ENCODE measurements at places on chromosomes 12 and 14. TPM values are rescaled to one million over a fixed set of nuclear protein-coding genes. Genes with fewer than 3 reads are reported as not detected.
A peak's percentile ranks its signal among the peaks of the same experiment; 100 is the strongest.

Gene MYO1H
- total RNA-seq = not detected

GRCh38 chr14:103500148-103500990, 22.3 kb downstream of the CKB start:
- peaks cover 58% of the 10 kb centered on the region for H3K36me3 ChIP-seq
- no peak overlapping the region for H3K27ac ChIP-seq
- H3K4me3 ChIP-seq = no peak overlapping the region
- H3K4me1 ChIP-seq = no peaks in the 10 kb centered on the region
- DNase-seq = peak; percentile 81

- H3K36me3 ChIP-seq = no peaks in the 10 kb centered on the region
- H3K4me1 ChIP-seq = peaks cover 3% of the 10 kb centered on the region
- DNase-seq = no peak
- H3K27me3 ChIP-seq = no peaks in the 10 kb centered on the region
Measured at GRCh38 chr12:14905269-14906004, 19.8 kb upstream of the MGP start.

DNA sequence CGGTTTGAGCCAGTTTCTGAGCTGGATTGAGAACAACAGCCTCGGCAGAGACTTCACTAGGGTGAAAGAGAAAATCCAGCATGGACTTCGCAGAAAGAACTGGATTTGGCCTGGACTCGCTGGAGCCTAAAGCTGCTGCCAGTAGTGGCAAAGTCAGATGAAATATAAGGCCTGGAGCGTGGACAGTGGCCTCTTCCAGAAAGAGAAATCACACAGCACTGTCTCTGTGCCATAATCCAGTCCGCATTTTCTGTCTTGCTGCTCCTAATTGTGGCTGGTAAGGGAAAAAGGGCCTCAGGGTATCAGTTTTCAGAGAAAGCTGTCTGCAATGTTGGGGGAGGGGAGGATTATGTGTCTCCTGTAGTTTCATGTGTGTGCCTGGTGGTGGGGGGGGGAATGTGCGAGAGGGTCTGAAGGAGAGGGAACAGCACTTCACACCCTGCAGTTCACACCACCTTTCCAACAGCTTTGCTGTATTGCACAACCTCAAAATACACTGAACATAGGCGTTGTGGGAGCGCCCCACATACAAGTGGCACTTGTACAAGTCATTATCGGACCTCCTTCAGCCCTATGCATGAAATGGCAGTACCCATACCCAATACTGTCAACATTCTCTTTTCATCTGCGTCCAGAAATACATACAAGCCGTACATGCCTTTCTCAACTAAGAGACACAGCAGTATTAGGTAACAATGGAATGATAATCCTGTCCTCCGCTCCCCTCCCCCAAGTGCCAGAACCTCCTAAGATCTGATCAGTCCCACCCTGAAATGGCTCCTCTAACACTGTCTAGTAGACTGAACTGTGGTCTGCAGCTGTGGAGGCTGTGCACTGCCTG, 107.5 kb upstream of the ATF7IP start:
- H3K4me3 ChIP-seq = no peak overlapping the region
- H3K36me3 ChIP-seq = no peaks in the 10 kb centered on the region
- H3K27me3 ChIP-seq = no peaks in the 10 kb centered on the region
- peaks cover 18% of the 10 kb centered on the region for H3K4me1 ChIP-seq
- peak; percentile 100 for DNase-seq

Gene NID2
- total RNA-seq = 102 TPM

DNA sequence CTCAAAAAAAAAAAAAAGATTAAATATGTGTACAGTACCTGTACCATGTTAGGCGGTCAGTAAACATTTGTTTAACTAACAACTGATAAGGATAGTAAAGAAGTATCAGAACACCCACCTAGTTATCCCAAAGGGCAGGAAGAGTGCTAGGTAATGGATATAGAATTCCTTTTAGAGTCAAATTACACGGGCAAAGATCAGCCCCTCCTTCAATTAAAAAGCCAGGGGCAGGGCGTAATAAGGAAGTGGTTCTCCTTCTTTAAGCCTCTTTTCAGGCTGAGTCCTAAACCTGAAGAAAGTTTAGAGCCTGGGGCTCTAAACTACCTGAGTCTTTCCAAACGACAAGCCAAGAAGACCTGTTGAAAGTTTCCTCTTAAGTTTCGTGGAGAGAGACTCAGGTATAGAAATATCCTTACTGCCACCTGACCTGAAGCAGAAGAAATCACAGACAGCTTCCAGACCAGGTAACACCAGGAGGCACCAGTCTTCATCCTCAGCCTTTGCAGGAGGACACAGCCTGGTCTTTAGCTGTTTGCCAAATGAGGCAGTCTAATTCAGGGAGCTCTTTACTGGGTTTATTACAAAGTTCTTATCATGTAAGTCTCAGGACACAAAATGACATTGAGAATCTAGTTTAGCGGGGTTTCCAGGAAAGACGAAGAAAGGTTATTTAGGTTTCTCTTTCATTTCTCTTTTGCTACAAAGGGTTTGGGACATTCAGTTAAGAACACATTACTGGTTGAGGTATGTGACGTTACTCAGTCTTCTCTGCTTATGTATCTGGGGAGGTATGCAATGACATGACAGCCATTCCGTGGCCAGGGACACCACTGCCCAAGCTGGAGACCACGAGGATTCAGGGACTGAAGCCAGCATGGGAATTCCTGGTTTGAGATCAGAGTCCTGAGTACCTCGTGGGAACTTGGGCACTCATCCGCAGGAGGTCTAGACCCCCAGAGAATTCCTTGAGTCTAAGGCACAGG, at the start of gene BCL2L14:
BCL2L14 (plus strand) TSS at position 266 of the 983 bp plus-strand sequence. CDS start 8,367 bp downstream, outside the sequence.
- peaks cover 26% of the 10 kb centered on the region for H3K27me3 ChIP-seq
- no peak within 1 kb of the TSS for H3K4me3 ChIP-seq
- H3K4me1 ChIP-seq = no peaks in the 10 kb centered on the region
- H3K27ac ChIP-seq = no peak within 1 kb of the TSS
- no peak for DNase-seq

- no peaks in the 10 kb centered on the region for H3K27me3 ChIP-seq
- no peaks in the 10 kb centered on the region for H3K36me3 ChIP-seq
- peaks cover 16% of the 10 kb centered on the region for H3K4me1 ChIP-seq
- peak; percentile 65 for DNase-seq
Measured at GRCh38 chr12:12505544-12506495, 56.8 kb downstream of the DUSP16 start.

- peaks cover 8% of the 10 kb centered on the region for H3K4me1 ChIP-seq
- H3K27me3 ChIP-seq = no peaks in the 10 kb centered on the region
- peak; percentile 100 for DNase-seq
- H3K4me3 ChIP-seq = no peak overlapping the region
Measured at GRCh38 chr12:75705749-75706711, 194.6 kb upstream of the KRR1 start.

Data from IMR-90 (cell line).